ENCODE measurements at places on chromosomes 13 and 19.

GRCh38 chr13:86757236-86757978, 913.8 kb upstream of the SLITRK5 start:
- peak; percentile 42 for DNase-seq

GRCh38 chr13:102295316-102296048, 106.4 kb downstream of the FGF14 start:
- DNase-seq = no peak

DNA sequence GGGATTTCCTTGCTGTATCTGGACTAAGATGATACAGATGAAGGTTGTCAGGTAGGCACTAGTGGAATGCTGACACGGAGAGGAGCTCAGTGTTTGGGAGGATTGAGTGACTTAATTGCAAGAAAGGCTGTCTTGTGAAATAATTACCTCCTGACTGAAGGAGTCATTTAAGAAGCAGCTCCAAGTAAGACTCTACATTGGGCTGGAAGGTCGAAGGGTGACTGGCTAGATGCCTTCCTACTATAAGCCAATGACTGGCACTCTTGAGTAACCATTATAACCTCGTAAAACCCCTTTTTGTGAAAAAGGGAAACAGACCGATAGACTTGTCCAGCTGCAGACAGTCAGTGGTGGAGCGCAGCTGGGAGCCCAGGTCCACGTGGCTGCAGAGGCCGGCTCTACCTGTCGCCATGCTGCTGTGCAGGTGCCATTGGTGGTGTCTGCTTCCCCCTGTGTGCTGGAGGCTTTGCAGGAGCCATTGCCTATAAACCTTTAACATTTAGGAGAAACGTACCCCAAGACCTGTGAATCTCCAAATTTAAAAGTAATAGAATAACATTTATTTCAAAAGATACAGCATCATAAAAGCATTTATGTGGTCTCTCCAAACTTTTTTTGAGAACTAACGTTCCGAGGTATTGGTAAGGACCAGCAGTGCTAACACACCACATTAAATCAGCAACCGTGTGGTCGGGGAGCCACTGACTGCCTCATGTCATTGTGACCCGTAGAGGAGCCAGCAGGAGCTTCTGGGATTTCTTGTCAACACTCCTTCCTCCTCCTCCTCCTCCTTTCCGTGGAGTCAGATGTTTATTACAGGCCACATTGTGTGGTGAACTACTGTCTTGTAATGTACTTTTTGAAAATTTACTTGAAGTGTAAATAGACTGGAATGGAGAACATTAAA, 80.4 kb upstream of the TEX29 start:
- no peak for DNase-seq

DNA sequence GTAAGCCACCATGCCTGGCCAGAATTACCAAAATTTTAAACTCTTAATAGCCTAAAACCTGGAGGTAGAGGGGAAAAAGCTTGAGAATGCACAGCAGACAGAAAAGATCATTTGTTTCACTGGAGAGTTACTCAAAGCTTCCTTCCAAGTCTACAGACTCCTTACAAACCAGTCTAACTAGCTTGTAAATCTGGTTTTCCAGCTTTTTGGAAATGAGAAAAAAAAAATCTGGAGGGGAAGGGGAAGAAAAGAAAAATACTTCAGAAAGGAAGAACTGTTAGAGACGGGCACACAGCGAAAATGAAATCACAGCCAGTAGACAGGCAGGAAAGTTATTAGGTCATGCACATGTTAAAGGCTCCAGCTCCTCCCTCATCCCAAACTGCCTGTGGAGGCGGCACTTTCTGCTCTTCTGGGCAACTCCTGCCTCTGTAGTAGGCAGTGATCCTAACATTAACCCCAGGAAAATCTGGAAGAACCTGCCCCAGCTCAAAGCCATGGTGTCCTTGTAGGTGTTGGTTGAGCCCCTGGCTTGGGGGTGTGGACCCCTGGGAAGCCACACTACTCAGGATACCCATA, 17.3 kb downstream of the PARP4 start:
- DNase-seq = no peak

DNA sequence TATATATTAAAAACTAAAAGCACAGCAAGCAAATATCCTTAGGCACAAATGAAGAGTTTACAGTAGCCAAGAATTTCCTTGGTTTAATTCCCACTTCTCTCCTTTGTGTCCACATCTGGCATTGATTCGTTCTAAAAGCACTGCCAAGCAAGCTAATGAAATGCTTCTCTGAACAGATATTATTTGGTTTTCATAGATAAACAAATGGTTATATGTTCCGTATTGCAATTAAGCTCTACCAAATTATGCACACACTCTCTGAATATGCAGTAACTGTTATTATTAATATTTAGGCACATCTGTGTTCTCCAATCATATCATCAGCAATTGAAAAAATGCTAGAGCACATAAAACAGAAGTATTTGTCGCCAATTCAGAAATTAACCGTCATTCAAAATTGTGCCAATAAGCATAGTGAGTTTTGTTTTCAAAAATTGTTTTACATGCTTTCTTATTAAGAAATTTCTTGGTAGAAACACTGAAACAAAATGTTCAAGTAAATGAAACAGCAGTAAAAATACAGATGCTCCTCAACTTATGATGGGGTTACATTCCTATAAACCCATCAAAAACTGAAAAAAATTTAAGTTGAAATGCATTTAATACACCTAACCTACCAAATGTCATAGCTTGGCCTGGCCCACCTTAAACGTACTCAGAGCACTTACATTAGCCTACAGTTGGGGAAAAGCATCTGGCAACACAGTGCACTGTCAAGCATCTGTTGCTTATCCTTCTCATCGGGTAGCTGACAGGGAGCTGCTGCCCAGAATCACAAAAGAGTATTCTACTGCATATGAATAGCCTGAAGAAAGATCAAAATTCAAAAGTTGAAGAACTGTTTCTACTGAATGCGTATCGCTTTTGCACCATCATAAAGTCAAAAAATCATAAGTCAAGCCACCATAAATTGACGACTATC, 2134.7 kb downstream of the PCDH9 start:
- no peak for DNase-seq

- peak; percentile 57 for DNase-seq
These were observed 922 bp downstream of the PLEKHG2 start for GRCh38 chr19:39413272-39413910.
